ENCODE measurements at places on chromosomes 13 and 19.

DNA sequence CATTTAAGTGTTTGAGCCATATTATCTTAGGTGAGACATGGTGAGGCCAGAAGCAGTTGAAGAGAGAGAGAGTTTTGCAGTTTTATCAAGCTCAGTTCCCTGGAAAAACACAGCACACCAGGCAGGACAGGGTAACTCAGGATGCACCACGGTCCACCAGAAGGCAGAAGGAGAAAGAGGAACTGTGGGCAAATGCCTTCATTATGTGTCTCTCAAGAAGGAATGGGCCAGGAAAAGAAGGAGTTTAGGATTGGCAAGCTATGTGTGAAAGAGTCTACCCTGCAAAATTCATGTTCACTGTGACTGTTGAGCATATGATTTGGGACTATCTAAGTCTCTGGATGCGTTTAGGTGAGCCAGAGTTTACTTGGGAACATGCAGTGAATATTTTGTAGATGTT lies 934.5 kb upstream of the MIR17HG start:
- no peak for DNase-seq

- DNase-seq: no peak
These were observed 43.2 kb downstream of the FLT3 start for GRCh38 chr13:28056970-28057712.

GRCh38 chr19:57269515-57270250 lies 10.6 kb upstream of the ZNF460 start:
- DNase-seq: peak; percentile 92

- DNase-seq: no peak
These were observed 14.8 kb downstream of the DHX34 start for GRCh38 chr19:47363758-47364531.

GRCh38 chr13:44051405-44051804 lies 171.7 kb downstream of the LACC1 start:
- no peak for DNase-seq

GRCh38 chr19:44960906-44961728 lies 5.9 kb downstream of the CLPTM1 start:
- DNase-seq: no peak

DNA sequence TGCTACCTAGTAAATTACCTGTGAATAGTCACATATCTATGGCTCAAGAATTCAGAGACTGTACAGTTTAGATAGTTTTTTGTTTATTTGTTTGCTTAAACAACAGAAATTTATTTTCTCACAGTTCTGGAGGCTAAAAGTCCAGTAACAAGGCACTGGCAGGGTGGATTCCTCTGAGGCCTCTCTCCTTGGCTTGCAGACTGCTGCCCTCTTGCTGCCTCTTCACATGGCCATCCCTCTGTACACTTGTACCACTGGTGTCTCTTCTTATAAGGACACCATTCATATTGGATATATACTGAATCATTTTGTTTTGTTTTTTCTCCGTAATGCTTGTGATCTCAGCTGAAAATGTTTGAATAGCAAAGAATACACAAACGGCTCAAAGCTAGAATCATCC lies 56.4 kb upstream of the MIR17HG start:
- DNase-seq: no peak

- DNase-seq: no peak
These were observed 65.1 kb downstream of the CHST8 start for GRCh38 chr19:33686687-33687480.

- no peak for DNase-seq
These were observed 35.8 kb upstream of the SPART start for GRCh38 chr13:36382030-36382429.

- DNase-seq: no peak
These were observed 629 bp downstream of the IZUMO4 start for GRCh38 chr19:2097203-2097885.

- no peak for DNase-seq
These were observed 100.3 kb upstream of the PCDH17 start for GRCh38 chr13:57531256-57531655.

DNA sequence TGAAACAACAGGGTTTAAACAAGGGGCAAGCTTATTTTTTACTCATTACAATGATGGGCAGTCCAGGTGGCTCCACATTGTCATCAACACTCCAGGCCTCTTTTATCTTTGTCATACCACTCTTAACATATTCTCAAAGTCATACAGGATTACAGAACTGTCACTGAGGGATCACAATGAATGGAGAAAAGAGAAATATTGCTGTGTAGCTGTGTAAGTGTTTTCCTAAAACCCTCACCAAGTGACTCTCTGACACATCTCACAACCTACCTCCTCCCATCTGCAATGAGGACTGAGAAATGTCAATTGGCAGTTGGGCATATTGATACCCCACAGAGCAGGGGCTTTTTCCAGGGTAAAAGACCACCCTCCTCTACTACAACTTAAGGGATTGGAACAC lies 562.1 kb downstream of the TBC1D4 start:
- DNase-seq: no peak

GRCh38 chr19:51377422-51377821 lies 5.0 kb upstream of the NKG7 start:
- no peak for DNase-seq

GRCh38 chr13:24161980-24162525 lies 1.5 kb downstream of the SPATA13 start:
- DNase-seq: no peak

DNA sequence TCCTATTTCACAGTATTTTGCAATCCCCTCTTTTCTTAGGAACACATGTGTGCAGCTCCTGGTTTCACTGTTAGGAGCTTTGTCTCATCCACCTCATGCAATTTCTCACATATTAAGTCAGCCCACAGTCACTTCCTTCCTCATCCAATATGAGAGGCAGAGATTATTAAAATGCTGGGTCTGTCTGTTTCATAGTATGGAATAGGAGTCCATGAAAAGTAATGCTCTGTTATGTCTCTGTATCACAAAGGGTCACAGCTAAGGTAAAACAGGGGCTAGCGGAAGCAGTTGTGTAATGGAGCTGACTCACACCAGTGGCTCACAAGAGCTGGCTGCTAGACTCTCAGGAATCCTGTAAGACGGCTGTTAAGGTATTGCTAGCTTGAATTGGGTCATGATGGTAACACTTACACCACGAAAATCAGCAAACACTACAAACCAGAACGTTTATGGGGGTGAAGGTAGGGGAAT lies 216.5 kb downstream of the EFNB2 start:
- peak; percentile 96 for DNase-seq

DNA sequence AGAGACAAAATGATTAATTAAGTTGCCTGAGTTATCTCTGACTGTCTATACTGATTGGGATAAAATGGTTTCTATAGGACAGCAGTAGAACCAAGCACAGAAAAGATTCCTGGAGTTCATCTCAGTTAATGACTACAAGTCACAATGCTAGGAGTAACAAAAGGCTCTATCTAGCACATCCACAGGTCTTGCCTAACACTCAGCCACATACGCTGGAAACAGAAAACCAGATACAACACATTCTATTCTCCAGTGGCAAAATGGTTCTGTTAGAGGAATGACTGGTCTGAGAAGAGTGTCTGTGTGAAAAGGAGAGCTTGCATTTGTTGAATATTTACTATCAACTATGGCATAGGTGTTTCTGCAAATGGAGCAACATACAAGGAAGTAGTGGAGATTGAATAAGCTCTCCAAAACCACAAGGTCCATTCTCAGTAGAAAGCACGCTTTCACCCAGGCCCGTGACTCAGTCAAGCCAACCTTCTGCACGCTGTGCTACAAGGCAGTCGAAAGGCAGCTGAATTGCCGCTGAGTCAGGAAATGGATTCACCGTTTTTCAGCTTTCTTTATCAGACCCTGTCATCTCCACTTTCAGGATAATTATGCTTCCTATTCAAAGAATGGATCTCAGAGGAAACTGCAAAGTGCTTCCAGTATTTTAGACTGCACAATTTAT lies 761.5 kb downstream of the EFNB2 start:
- DNase-seq: peak; percentile 58

GRCh38 chr13:45109102-45109720 lies 11.1 kb upstream of the GTF2F2 start:
- peak; percentile 65 for DNase-seq

DNA sequence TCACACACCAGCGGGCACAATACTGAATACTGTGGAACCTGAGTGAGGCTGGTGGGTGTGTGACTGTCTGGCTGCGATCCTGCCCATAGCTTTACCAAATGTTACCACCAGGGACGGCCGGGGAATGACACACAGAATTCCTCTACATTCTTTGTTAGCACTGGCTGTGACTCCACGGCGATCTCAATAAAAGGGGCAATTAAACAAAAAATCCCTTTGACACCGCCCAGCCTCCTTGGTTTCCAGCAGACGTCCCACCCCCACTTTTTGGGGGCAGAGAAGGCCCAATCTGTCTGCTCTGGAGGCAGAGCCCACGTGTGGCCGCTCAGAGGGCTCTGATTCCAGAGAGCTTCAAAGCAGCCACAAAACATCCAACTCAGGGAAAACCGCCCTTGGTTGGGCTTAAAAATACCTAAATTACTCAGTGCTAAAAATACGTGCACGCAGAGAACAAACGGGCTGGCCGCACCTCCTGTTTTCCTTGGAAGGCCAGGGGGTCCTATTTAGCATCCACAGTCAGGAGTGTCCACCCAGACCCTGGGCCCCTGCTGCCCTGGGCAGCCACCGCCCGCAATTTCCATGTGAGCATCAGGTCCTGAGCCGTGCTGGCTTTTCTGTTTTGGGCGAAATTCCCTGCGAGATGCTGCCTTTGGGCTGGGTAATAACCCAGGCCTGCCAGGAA lies 47.8 kb downstream of the GADD45B start:
- DNase-seq: peak; percentile 94

- DNase-seq: no peak
These were observed 66.0 kb upstream of the TPP2 start for GRCh38 chr13:102530751-102531150.

DNA sequence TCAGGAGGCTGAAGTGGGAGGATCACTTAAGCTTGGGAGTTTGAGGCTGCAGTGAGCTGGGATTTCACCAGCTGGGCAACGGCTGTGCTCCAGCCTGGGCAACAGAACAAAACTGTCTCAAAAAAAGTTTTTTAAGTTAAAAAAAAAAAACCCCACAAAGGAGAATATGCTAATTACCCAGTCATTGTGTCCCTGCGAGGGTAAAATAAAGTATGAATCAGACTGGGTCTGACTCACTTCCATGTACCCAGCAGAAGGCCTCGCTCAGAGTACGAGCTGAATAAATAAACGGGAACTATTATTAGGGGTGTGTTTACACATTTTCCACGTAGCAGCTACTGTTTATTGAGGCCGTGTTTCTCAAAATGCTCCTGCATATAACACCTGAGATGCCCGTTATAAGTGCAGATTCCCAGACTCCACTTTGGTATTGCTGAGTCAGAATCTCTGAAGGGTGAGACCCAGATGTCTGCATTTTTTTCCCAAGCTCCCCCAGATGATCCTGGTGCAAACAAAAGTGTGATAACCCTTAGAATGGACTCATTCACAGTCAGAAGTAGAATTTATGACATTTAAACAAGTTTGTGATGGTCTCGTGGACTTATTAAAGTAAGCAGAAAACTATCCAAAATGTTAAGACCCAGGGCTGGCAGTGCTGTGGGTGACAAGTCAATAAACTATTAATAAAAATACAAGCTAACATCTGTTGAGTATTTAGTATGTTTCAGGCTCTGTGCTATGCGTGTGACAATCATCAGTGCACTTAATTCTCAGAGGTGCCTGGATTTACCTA lies 28.2 kb downstream of the KCNC3 start:
- DNase-seq: peak; percentile 12

DNA sequence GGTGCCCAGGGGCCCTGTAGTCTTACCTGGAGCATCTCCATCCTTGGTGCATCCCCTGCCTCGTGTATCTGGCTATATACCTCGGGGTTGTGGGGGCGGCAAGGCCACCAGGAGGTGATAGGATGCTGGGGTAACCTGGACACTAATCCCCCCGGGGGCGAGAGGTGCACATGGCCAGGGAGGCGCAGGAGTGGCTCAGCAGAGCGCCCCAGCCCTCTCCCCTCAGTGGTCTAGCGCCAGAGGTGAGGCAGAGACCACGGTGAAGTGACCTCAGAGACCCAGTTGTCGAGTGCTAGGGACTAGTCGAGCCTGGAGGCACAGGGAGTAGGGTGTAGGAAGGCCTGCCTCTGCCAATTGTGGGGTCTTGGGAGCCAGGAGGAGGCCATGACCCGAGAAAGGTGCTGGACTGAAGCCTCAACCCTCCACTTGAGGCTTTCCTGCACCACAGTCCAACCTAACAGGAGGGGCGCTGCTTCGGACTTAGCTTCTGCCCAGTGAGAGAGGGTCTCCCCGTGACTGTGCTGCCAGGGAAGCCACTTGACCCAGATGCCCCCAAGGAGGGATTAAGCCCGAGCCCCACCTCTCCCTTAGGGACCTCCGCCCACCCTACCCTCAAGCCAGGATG lies at the start of gene LHB:
TSS of gene LHB (minus strand) at position 51 of the 625 bp plus-strand sequence. CDS start at position 41, 10 bp downstream.
- DNase-seq: no peak

DNA sequence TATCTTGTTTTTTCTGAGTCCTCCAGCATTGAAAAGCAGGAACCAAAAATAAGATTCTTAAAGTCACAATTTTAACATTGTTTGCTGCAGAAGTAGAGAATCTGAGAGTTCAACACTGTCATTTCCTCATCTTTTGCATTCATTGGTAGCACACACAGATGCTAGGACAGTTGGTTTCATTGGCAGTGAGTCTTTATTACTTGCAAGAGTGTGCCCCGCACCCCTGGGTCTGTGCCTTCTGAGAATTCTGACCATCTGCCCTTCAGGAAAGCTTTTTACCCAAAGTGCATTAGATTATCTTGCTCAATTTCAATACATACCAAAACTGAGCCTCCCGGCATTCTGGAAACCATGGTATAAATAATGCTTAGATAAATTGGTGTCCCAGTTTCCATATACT lies 247.7 kb upstream of the SLITRK1 start:
- no peak for DNase-seq

DNA sequence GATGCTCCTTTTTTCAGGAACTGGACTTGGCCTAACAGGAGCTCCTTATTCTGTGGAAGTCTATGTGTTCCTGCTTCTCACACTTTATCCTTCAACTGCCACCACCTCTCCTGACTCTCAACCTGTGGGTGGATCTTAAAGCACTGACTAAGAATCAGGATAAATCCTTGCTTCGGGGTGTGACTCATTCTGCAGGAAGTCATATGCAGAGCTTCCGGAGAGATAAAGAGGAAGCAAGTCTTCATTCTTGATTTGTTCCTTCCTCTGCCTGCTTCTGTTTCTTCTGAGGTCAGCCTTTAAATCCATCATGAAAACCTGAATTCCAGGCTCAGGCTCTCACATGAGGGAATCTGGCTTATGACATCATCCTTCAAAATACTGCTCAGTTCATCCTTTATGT lies 137.1 kb upstream of the ATXN8OS start:
- DNase-seq: no peak

DNA sequence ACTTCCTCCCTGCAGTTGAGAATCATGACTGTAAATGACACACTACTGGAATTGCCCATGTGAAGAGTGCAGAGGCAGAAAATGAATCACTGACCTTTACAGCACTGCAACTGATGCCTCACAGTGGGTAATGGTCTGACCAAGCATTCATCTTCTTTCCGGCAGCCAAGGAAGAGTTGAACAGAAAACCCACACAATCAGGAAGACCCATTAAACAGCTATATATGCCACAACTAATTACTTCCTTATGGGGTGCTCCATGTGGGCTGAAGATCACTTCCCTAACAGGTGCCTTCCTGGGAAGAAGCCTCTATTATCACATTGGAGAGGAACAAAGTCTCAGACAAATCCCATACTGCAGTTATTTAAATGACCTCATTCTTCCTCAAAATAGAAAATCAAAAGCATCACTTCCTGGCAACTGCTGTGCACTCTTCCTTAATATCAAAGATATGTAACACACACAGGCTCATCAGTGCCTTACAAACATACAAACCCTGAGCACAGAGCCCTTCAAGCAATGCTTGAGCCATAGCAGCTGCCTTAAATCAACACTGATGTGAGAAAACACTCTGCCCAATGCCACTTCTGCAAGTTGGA lies 45.8 kb downstream of the RUBCNL start:
- peak; percentile 83 for DNase-seq
